ENCODE measurements at places on chromosomes 1 and 21.

- peak; percentile 67 for DNase-seq
Observed at GRCh38 chr1:209869291-209870149, 41.7 kb downstream of the UTP25 start.

GRCh38 chr1:52424813-52425212 is 20.4 kb downstream of the PRPF38A start:
- peak; percentile 8 for DNase-seq

DNA sequence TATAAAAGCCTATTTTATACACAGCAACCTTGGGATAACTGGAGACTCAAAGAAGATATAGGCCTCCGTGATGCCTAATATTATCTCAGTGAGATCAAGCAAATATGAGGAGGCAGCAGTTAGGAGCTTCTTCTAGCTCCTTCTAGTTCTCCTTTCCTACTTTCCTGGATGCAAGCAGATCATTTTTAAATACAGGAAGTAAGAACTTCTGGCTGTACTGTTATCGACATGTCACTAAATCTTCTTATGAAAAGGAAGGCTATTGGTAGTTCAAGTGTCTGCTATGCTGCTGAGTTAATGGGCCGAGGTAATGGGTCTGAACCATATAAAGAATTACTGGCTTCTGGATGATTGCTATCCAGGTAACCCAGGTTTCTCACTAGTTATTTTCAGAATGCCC is 15.9 kb downstream of the HSPA13 start:
- no peak for DNase-seq

DNA sequence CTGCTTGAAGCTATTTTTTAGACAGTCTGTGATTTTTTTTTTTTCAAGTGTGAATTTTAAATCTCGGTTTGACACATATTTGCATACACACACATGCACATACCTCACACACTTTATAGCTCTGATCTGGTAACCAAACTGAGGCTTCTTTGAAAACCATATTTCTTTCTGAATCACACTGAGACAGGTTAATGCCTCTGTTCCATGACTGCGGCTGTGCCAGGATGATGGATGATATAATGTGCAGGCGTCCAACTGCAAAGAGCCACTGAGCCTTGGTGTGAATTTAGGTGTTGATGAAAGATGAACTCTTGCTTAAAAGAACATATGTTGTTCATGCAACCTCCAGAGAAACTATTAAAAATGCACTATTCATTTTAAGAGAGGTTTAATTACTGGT is 504.0 kb upstream of the OLFM3 start:
- no peak for DNase-seq

DNA sequence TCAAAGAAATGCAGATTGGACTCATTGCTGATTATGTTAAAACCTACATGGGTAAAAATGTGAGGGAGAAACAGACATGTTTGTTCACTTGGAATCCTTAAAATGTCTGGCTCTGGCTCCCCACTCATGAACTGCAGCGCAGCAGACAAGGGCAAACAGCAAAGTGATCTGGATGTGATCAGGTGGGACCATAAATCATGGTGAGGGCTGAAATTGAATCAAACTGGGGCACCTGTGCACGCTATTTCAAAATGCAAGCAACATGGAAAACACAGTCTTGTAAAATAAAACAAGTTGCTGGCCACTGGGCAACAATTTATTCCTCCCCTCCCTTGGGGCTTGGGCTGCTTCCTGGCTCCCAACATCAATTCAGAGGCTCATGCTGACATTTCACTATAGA is 373.4 kb downstream of the SEC16B start:
- no peak for DNase-seq

DNA sequence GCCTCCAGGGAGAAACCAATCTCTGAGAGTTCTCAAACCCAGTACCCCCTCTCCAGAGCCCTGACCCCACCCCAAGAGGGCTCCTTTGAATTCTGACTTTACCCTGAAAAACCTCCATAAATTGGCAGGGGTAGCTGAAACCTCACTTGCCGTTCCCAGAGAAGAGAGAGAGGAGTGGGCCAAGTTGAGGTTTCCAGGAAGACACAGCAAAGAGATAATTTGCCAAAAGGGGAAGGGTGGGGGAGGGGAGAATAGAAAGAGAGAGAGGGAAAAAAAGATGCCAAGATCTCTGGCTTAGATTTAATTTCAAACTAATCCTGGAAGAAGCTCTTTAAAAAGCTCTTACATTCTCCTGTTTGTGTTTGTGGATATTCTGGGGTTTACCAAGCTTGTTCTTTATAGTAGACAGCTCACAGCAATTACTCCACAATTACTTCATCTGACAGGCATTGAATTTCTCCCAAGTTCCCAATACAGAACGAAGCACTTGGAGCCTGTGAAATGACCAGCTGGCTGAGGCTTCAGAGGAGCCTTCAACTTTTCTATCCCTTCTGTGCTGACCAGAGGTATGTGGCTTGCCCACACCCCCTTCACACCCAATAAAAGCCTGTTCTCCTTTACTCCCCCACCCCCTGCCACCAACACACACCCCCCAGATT is 1.1 kb upstream of the GRHL3 start:
- DNase-seq: peak; percentile 73

DNA sequence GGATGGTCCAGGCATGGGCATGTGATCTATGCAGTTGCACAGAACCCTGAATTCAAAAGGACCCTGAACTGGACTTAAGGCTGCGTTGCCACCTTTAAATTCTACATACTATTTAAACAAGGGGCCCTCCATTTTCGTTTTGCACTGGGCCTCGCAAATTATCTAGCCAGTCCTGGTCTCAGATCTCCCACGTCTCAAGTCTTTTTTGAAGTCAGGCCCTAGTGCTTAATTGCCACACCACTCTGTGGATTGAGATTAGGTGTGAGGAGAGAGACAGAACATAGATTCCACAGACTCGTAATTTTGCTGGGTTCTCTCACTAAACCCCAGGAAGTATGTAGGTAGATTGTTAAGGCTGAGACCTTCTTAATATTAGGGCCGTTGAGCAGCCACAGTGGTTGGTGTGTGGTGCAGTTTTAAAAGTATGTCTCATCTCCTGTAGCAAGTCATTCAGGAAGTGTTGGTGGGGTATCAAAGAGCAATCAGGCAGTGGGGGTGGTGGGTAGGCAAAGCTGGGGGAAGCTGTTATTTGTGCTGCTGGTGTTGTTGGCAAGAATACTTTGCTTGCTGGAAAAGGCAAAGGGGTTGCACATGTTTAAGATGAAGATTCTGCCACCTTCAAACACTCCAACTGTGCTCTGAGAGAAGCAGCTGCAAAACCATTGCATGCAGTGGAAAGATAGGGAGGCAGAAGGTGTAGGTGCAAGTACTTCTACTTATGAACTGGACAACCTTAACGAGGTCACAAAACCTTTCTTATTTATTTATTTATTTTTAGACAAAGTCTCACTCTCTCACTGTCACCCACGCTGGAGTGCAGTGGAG is 11.2 kb downstream of the CD84 start:
- DNase-seq: no peak

DNA sequence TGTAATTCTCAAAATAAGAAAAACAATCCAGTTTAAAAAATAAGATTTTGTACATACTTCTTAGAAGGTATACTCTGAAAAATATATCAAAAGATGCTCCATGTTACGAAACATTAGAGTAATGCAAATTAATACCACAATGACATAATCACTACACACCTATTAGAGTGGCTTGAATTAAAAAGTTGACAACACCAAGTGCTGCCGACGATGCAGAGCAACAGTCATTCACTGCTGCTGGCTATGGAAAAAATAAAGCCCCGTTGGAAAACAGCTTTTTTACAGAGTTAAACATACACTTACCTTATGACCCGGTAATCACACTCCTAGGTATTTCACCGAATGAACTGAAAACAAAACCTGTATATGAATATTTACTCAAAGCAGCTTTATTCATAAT is 14.8 kb downstream of the COA6 start:
- no peak for DNase-seq

GRCh38 chr1:47694011-47694890 is 256.4 kb downstream of the FOXD2 start:
- DNase-seq: no peak

DNA sequence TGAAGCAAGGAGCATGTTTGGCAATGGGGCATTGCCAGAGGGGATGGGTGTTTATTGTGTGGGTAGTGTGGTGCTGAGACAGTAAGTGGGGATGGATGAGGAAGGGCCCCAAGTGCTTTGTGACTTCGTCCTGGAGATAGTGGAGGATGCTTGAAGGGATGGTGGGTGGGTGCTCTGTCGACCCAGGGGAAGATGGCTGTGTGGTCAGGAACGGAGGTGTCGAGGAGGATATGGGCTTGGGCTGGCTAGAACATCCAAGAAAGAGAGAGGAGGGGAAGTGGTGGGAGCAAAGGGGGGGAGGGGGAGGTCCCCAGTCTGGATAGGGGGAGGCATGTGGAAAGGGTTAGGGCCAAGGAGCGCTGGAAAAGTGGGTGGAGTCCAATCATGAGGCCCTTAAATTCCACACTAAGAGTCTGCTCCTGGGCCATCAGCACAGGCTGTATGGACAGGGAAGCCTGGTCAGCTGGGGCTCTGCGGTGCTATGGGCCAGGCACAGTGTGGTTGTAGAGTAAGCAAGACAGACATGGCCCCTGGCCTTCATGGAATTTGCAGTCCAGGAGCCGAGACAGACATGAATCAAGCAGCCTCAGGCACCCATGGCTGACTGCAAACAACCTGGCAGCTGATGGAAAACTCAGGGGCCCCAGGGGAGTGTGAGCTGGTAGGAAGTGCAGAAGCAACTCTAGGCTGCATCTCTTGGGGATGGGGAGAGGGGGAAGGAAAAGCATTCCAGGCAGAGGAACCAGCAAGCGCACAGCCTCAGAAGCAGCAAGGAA is 36.3 kb downstream of the EDN2 start:
- DNase-seq: no peak

- DNase-seq: no peak
Observed at GRCh38 chr1:182703539-182703938, 19.2 kb upstream of the RGS8 start.

- DNase-seq: no peak
Observed at GRCh38 chr1:161970633-161971032, 53.0 kb downstream of the OLFML2B start.

DNA sequence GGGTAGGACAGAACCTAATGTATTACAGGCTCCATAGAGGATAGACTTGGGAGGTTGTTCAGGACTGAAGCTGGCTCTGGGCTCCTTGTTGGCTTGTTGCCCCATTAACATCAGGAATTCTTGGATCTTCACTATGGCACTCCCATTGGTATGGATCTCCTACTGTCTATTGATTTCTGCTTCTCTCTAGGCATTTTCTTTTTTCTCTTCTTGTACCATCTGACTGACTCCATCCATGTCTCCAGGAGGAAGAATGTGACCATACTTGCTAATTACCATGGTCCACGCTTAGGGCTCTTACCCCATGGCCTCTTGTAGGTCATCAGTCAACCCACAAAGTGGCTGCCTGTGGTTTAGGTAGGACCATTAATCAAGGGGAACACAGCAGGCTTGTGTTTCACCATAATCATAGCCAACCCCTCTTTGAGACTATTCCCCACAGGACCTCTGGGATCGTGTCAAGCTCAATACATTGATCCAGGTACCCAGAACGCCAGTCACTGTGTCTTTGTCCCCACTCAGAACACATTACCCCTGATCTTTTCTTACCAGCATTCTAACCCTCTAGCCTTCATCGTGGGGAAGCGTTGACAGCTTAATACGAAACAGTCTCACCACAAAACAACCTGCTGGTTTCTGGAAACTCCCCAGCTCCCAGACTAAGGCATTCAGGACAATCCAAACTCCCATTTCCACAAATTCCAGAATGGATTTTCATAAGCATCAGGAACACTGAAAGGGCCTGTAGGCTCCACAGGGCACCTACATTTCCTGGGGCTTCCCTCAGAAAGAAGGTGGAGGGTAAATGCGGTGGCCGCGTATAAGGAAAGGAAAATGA is 97.1 kb downstream of the ETS2 start:
- peak; percentile 36 for DNase-seq

DNA sequence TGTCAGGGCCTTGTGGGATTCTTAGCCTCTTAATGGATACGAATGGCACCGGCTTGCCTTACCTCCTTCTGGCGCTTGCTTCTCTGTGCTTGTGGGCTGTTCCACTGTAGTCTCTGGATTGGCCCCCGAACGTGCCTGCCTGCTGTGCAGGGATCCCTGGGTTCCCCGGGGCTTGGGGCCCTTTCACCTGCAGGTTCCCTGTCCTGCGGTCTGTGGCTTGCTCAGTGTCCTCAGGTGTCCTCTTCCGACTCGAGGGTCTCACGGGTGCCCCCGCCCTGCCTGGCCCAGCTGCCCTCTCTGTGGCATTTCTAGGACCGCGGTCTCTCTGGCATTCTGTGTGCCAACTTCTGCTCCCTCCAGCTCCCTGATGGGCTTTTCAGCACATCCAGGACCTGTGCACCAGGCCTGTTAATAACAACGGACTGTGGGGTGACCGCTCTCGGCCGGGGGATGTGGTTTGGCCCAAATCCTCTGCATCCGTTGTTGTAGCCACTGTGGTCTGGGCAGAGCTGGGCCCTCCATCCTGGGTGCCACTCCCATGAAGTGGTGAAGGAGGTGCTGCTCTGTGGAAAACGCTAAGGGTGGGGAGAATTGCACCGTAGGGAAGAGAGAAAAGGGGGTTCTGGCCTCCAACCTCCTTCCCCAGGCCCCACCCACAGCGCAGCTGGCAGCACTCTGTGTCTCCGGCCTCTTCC is 12.4 kb downstream of the COL18A1 start:
- peak; percentile 44 for DNase-seq

GRCh38 chr1:223738465-223739365 is 26.4 kb downstream of the CAPN2 start:
- no peak for DNase-seq

- DNase-seq: no peak
Observed at GRCh38 chr1:6753320-6754140, 31.7 kb upstream of the CAMTA1 start.

- DNase-seq: no peak
Observed at GRCh38 chr1:237303929-237304328, 261.9 kb downstream of the RYR2 start.

DNA sequence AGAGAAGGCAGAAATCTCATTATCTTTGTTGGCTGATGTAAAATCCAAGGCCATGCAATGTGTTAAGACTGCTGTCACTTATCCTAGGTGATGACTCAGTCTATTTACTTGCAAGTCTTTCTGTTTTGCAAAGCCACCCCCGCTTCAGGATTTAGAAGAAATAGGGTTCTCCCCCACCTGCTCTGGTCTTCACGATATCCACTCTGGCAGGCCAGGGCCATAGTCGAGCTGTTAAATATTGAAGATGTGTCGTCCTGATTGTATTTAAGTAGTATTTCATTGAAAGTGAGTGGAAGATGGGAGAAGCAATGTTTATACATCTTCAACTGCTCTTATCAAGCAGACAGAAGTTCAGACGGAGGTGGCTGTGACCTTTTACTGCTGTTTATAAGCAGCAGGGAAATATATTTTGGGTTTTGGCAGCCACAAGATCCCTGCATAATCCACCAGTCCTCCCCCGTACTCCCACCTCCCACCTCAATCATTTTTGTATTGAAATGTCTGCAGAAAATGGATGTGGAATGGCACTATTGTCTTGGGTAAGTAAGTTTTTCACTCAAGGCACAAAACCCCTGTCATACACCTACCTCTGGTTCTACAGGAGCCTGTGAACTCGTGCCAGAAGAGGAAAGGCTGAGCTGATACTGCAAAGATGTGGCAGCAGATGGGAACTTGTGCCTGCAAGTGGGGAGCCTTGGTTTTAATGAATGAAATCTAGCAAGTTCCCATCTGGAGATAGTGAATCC is 117.4 kb downstream of the MRPS6 start:
- DNase-seq: no peak
